Activated naive CD4-positive, alpha-beta T cell (primary cell): ENCODE measurements at places on chromosomes 1 and 21.

GRCh38 chr1:31181515-31182343 is 58.0 kb downstream of the NKAIN1 start:
- no peak for DNase-seq

DNA sequence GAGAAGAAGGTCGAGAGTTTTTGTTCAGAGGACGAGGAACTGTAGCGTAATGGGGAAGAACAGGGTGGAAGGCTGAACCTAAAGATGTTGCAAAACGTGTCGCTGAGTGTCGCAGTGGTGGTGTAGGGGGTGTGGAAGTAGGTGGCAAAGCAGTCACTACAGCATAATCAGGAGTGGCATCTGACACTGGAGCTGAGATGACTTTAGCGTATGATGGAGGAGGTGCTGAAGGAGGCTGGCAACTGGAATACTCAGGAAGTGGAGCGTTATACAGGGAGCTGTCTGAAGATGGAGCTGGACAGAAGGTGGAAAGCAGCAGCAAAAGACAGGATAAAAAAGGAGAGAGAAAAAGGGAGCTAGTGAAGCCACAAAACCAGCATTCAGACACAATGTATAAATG is 89.9 kb upstream of the LBR start:
- DNase-seq, result no peak

DNA sequence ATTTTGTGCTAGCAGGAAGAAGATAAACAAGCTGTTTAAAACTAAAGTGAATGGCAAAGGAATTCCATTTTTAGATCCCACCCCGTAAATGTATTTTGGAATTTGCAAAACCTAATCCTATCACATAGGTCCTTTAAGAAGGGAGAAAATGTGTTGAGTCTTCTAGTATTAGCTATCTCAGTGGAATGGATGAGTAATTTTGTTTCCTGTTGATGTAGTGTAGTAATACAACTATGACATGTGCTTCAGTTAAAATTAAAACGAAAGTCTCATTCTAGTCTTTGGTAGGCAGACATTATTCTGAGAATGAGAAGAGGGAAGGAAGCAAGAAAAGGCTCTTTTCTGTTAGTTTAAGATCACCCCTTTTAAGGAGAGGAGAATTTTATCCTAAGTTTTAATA is 265.9 kb upstream of the C1orf105 start:
- no peak for DNase-seq

DNA sequence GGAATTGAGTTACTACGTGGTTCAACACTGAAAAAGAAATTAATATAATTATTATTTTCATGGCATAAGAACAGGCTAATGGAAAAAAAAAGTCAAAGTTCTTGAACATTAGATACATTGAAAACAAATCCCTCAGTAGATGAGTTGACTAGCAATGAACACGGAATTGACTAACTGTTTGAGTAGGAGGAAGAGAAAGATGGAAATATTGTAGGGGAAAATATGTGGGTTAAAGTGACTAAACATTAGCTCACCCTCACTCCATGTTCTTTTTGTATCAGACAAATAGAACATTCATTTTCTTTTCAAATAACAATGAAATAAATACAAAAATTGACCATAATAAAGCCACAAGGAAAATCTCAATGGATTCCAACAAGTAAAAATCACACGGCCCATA is 84.3 kb downstream of the KCNK2 start:
- no peak for DNase-seq

- DNase-seq, result no peak
Observed at GRCh38 chr1:39295901-39296300, 91.4 kb downstream of the MACF1 start.
